ENCODE measurements at places on chromosomes 16 and 17.

DNA sequence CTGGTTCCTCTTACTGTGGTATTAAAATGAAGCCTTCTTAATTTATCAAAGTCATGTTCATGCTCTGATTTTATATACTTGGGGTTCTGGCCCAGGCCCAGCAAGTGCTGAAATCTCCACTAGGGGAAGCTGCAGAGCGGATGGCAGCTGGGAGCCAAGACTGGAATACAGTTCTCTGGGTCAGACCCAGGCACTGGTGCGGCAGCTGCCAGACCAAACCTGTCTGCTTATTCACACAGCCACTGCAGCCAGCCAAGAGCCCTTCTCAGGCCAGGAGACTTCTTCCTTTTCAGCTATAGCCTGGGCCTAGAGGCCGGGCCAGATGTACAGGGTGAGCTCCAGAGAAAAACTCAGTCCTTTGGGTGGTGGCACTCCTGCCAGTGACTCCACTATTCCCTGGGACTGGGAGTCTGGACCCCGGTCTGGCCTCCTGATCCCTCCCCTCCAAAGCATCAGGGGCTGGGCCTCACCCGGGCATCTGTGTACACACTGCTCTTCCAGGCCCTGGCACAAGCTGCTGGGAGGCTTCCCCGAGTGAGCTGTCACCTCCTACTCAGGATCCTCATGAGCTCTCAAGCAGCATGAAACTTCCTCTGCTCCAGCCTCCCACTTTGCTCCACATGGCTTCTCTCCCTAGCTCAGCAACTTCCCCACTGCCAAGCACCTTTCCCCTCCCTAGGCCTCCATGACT lies 24.4 kb downstream of the ATP6V0D1 start:
- no peak for DNase-seq

- DNase-seq: no peak
Observed at GRCh38 chr17:3528880-3529511, 28.6 kb downstream of the TRPV3 start.

DNA sequence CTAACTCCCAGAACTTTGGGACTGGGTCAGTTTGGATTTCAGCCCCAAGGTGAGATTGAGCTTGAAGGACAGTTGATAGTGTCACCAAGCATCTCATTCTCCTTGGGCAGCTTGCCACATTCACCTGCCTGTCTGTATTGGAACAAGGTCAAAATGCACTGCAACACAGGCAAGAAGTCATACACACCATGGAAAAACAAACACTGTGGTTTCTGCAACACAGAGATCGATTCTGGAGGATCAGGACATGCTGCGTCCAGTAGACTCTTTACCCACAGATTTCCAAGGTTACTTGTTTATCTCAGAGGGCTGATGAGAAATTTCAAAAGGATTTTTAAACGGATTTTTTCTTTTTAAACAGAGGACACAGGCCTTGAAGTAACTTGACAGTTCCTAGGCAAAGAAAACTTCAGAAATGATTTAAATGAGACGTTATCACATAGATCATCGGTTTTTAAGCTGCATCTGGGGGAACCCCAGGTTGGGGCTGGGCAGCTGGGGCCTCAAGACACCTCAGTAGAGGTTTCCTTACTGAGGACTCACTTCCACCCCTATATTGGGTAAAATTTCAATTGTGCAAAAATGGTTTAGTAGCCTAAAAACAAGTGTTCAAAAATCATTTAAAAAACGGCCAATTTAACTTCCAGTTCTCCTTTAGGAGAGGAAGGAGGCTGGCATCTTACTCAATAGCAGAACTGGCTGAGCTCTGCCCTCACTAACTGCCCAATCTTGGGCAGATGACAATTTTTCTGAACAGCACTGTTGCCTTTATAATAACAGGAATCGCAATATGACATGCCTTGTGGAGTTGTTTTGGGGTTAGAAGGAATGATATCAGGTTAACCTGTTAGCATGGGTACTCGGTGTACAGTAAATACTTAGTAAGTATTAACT lies 299.3 kb downstream of the XYLT1 start:
- no peak for DNase-seq

DNA sequence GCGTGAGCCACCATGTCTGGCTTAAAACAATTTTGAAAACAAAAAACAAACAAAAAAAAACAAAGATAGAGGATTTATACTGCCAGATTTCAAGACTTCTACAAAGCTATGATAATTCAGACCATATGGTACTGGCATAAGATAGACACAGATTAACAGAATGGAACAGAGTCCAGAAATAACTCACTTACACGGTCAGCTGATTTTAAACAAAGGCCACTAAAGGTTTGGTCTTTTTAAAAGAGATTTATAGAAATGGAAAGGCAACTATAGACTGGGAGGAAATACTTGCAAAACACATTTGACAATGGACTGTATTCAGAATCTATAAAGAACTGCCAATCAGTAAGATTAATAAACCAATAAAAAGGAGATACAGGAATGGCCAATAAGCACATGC lies 48.6 kb upstream of the MNT start:
- no peak for DNase-seq

- no peak for DNase-seq
Observed at GRCh38 chr17:67574658-67575293, 143.0 kb upstream of the NOL11 start.

- DNase-seq: no peak
Observed at GRCh38 chr16:69888005-69888590, 63.0 kb upstream of the CLEC18A start.

All from dermis microvascular lymphatic vessel endothelial cell (primary cell).